CMK (cell line): ENCODE measurements at places on chromosomes 12 and 14.

DNA sequence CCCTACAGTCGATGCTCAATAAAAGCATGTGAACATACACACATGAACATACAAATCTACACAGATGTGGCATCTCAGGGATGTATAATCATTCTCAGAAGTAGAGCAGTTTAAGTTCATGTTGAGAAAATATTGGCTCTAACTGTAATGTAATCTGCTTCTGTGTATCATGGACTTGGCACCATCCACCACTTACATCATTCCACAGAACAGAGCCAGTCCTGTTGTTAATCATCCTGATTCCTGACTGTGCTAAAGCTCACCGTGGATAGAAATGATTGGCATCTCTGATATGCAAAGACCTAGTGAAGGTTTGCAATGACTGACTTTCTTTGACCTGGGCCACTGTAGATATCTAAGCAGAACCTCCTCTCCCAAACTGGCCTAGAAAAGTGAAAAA, 1141.3 kb downstream of the BCL11B start:
- no peak for DNase-seq

DNA sequence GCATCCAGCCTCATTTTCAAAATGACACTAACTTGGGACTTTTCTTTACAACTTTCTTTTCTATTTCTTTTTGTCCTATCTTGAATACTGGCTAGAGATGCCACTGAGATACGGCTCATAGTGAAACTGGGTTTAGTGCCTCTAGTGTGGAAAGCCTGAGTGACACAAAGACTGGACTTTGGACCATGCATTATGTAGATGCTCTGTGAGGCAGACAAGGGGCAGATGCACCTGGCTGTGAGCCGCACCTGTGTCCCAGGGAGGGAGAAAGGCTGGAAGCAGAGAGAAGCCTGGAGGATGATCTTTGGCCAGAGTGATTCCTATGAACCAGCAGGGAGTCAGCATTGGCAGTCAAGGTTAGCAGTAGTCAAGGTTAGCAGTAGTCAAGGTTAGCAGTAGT, 852.3 kb upstream of the TMEM132C start:
- no peak for DNase-seq

GRCh38 chr12:127773520-127773919, 493.4 kb upstream of the TMEM132C start:
- no peak for DNase-seq

- no peak for DNase-seq
Measured at GRCh38 chr14:50099335-50099734, 17.0 kb downstream of the VCPKMT start.

DNA sequence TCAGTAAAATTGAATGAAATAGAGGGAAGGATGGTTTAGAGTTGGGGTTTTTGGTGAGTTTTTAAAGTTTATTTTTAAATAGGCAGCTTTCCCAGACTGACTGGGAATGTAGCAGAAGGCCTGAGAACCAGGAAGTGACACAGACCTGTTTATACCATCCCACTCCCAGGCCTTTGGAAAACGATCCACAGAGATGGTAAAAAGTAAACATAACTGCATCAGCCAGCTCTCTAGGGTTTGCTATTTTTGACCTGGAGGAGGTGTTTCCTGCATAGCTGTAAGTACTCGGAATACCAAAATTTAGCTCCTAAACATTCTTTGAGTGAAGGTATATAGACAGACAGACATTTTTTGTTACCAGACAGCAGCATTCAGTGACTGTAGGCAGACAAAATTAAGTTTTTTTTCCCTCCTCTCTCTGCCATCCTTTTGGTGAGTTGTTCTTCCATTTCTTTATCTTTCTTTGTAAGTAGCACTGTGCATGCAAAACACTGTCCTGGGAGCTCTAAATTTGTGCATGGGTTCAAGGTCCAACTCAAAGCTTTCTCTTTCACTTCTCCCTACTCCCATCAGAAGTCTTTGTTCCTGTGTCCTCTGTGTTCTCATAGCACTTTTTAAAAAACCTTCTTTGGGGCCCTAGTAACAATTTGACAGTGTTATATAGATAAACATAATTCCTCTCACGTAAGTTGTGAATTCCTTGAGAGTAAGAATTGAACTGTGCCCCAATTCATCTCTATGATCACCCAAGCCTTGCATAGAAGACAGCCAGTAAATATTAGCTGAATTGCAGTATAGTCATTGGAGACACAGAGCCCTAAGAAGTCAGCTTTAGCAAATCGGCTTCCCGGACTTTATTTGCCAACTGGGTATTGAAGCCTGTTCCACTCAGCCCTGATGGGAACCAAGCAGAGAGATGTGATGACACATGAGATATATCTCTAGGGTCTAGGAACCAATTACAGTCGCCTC, 37.4 kb downstream of the SUSD6 start:
- DNase-seq = no peak

GRCh38 chr12:109958374-109958773, 37.8 kb downstream of the GIT2 start:
- no peak for DNase-seq
